Naive thymus-derived CD8-positive, alpha-beta T cell (primary cell): ENCODE measurements at places on chromosomes 3 and 15.

DNA sequence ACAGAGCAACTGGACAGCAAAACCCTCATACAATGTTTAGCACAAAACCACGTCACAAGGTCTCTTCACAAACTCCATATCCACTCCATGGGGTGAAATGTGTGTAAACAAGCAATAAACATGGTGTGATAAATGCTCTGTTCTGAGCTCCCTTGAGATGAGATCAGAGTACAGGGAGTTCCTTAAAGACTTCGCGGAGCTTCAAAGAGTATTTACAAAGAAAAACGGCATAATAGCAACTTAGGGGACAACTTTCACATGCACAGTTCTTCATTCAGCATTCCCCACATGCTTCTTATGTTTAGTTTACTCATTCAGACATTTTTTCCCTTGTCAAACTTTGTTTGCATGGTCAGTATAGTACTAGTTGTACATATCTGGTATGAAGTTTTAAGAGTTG is 52.5 kb upstream of the SUCLG2 start:
- DNase-seq, result no peak

DNA sequence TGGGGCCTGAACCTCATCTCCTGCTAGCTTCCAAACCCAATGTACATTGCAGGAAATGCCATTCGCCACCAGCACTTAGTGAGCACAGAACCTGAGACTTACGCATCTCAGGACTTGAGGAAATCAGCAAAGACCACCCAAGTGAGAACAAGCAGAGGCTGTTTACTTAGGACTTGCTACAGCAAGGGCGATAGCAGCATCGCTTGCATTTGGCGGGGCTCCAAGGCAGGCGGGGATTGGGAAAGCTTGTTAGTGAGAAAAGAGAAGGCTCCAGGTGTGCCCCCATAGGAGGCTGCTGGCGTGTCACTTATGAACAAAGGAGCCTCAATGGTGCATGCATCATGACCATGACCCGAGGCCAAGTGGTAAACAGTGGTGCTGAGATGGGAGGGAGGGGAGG is 19.7 kb downstream of the SLC6A20 start:
- DNase-seq, result no peak

GRCh38 chr3:115975353-115975752 is 352.0 kb downstream of the GAP43 start:
- no peak for DNase-seq

- no peak for DNase-seq
These were observed 29.3 kb downstream of the FBN1 start for GRCh38 chr15:48616216-48616615.

- no peak for DNase-seq
These were observed 29.4 kb upstream of the MYZAP start for GRCh38 chr15:57562196-57562769.

GRCh38 chr3:30428251-30428650 is 178.2 kb upstream of the TGFBR2 start:
- no peak for DNase-seq

DNA sequence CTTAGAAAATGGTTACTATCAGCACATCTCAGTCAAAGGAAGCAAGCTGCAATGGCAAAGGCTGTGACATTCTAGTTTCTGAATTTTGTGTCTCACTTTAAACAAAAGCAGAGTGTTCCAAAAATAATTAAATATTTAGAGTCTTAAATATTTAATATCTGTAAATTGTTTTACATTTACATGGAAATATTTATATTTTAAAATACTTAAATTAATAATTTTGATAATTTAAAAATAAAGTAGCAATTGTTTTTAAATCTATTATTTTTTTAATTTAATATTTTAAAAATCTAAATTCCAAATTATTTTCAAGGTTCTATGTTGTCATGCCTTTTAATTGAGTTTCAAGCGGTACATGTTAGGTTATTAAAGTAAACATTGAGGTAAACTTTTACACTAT is 843.1 kb downstream of the ROBO1 start:
- DNase-seq, result no peak

- DNase-seq, result no peak
These were observed 144.7 kb downstream of the FAM43A start for GRCh38 chr3:194830401-194830800.
